A549 treated with AZD2906 at 1 μM for 4 hours (cell line): ENCODE measurements at places on chromosomes 6 and 20. TPM values are rescaled to one million over a fixed set of nuclear protein-coding genes. Genes with fewer than 3 reads are reported as not detected.

The PERP gene
- 74.2 to 82.5 TPM (median 77.1 TPM) in 5 replicates for total RNA-seq

The CNR1 gene
- 1.8 to 2.4 TPM (median 1.9 TPM) in 5 replicates for total RNA-seq

The SCGN gene
- total RNA-seq: 0.24 to 0.46 TPM (median 0.30 TPM) in 5 replicates

The C20orf202 gene
- 0.08 TPM in 1 of 5 replicates, not detected in the others for total RNA-seq

The OR2B6 gene
- 0.10 TPM in 1 of 5 replicates, not detected in the others for total RNA-seq

The ELOVL4 gene
- 1.4 to 1.7 TPM (median 1.6 TPM) in 5 replicates for total RNA-seq

The REM1 gene
- 0.59 to 1.3 TPM (median 0.90 TPM) in 5 replicates for total RNA-seq

The CNPY3 gene
- total RNA-seq: 36.8 to 45.0 TPM (median 43.5 TPM) in 5 replicates

The SAYSD1 gene
- total RNA-seq: 5.5 to 6.1 TPM (median 5.9 TPM) in 5 replicates

The ELOVL2 gene
- 5.2 to 6.5 TPM (median 6.5 TPM) in 5 replicates for total RNA-seq

The ACTL10 gene
- not detected in 5 replicates for total RNA-seq

The IP6K3 gene
- total RNA-seq: 1.5 to 2.5 TPM (median 2.4 TPM) in 5 replicates

The CABLES2 gene
- total RNA-seq: 5.0 to 6.1 TPM (median 5.6 TPM) in 5 replicates

The MAK gene
- total RNA-seq: 0.09 to 0.13 TPM (median 0.11 TPM) in 5 replicates

The PI16 gene
- 0.03 to 0.07 TPM in 2 of 5 replicates, not detected in the others for total RNA-seq

The RAET1E gene
- 1.6 to 3.6 TPM (median 2.8 TPM) in 5 replicates for total RNA-seq

The MYCT1 gene
- total RNA-seq: 0.05 TPM in 1 of 5 replicates, not detected in the others

The RTEL1 gene
- total RNA-seq: 4.1 to 7.9 TPM (median 5.6 TPM) in 5 replicates

The CASS4 gene
- 0.03 to 0.09 TPM (median 0.03 TPM) in 3 of 5 replicates, not detected in the others for total RNA-seq

The GSTA2 gene
- total RNA-seq: 0.07 TPM in 2 of 5 replicates, not detected in the others

The NOX3 gene
- not detected in 5 replicates for total RNA-seq

The SCRT2 gene
- total RNA-seq: 0.02 TPM in 1 of 5 replicates, not detected in the others

The CCM2L gene
- 0.29 to 0.64 TPM (median 0.37 TPM) in 5 replicates for total RNA-seq

The OARD1 gene
- 17.1 to 20.7 TPM (median 18.7 TPM) in 5 replicates for total RNA-seq

The TNNC2 gene
- total RNA-seq: 0.13 to 0.26 TPM (median 0.25 TPM) in 3 of 5 replicates, not detected in the others

The SLC22A2 gene
- not detected in 5 replicates for total RNA-seq

The BPI gene
- not detected in 5 replicates for total RNA-seq

The CDH26 gene
- total RNA-seq: 0.05 to 0.20 TPM (median 0.12 TPM) in 4 of 5 replicates, not detected in the other

The VGLL2 gene
- total RNA-seq: not detected in 5 replicates

The FNDC1 gene
- 0.06 to 0.13 TPM (median 0.10 TPM) in 5 replicates for total RNA-seq

The APOM gene
- 2.9 to 3.7 TPM (median 3.1 TPM) in 5 replicates for total RNA-seq

The TUBB1 gene
- total RNA-seq: 0.02 to 0.03 TPM (median 0.03 TPM) in 4 of 5 replicates, not detected in the other

The SNRNP48 gene
- 8.3 to 10.0 TPM (median 9.0 TPM) in 5 replicates for total RNA-seq

The GPR63 gene
- 0.33 to 0.50 TPM (median 0.34 TPM) in 5 replicates for total RNA-seq

The GINS1 gene
- total RNA-seq: 30.0 to 36.5 TPM (median 33.5 TPM) in 5 replicates

The GGTLC1 gene
- total RNA-seq: 0.09 to 0.10 TPM (median 0.10 TPM) in 3 of 5 replicates, not detected in the others

The PGC gene
- total RNA-seq: 0.09 to 0.38 TPM (median 0.16 TPM) in 5 replicates

The SHLD1 gene
- total RNA-seq: 6.5 to 7.8 TPM (median 6.9 TPM) in 5 replicates

The NEURL2 gene
- 0.61 to 1.1 TPM (median 0.96 TPM) in 5 replicates for total RNA-seq

The SPATS1 gene
- not detected in 5 replicates for total RNA-seq

The PSMF1 gene
- total RNA-seq: 203 to 240 TPM (median 221 TPM) in 5 replicates

The TRIM15 gene
- 0.03 to 0.24 TPM in 2 of 5 replicates, not detected in the others for total RNA-seq

The VEGFA gene
- total RNA-seq: 28.6 to 31.0 TPM (median 30.3 TPM) in 5 replicates

The GJA10 gene
- total RNA-seq: not detected in 5 replicates
